Fibroblast of the aortic adventitia (primary cell): ENCODE measurements at places on chromosomes 2 and 18.
A peak's percentile ranks its signal among the peaks of the same experiment; 100 is the strongest.

GRCh38 chr2:62339413-62339812 is 143.5 kb downstream of the B3GNT2 start:
- DNase-seq = no peak

DNA sequence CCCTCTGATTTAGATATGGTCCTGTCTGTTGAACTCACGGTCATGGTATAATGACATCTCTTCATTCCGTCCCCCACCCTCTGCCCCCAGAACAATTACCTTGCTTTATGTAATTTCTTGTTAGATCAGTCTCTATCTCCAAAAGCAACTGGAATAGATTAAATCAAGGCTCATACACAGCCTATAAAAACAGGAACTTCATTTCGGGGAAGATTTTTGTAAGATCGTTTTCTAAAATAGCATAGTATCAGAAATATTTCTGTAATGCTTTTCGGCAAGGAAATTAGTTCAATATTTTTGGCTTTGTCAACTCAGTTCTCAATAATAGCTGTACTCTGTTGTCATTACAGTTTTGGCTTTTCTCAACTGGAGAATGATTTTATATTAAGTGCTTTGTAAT is 157.2 kb downstream of the FMNL2 start:
- DNase-seq = no peak

DNA sequence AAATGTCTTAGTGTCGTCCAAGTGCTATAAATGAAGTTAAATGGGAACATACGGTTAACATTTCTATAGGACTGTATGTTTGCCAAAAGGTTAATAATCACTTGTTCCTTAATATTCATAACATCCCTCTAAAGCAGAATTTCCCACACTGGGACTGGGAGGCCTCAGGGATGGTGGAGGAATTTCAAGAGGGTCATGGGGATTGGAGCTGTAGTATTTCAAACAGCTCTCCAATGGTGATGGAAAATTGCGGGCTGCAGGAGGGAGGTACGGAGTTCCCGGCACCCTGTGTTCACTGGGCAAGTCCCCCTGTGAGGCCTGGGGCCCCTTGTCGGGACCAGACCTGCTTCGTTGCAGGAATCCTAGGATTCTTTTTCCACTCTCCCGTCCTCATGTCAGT is 39.8 kb upstream of the CTAGE1 start:
- no peak for DNase-seq

DNA sequence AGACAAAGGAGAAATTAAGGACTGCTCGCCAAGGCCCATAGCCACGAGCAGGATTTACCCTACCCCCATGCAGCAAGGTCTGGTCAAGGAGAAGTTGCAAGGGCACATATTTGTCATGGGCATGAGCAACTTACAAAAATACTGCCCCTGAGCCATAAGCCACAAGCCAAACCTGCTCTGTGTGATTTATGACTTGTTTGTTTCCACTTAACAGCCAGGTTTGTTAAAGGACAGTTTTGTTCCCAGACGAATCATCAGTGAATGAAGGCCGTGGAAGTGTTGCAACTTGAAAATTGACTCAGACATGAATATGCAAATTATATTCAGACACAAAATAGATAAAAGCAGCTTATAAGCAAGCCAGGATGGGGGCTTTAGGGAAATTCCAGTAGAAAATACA is 31.3 kb upstream of the EVA1A start:
- peak; percentile 42 for DNase-seq
